Panc1 (cell line): ENCODE measurements at places on chromosomes 11 and 22.

GRCh38 chr22:30224161-30224857 lies 22.2 kb downstream of the LIF start:
- DNase-seq, result no peak

GRCh38 chr11:42337786-42338455 lies 878.5 kb upstream of the LRRC4C start:
- no peak for DNase-seq

DNA sequence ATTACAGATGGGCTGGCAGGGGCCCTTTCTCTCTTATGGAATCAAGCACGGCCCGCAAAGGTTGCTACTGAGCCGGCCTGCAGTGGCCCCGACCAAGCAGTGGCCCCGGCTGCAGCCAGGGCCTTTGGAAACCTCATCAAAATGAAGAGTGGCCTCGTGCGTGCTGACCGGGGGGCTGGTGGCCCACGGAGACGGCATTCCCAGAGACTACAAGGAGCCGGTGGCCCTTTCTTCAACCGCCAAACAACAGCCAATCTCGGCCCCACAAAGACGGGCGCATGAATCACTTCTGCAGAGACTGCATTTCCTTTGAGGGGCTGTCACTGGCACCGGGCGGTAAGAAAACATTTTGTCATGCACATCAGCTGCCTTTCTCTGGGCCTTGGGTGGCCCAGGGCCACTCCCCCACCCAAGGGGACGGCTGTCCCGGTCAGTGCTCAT lies 43.1 kb upstream of the FGF3 start:
- DNase-seq, result no peak

DNA sequence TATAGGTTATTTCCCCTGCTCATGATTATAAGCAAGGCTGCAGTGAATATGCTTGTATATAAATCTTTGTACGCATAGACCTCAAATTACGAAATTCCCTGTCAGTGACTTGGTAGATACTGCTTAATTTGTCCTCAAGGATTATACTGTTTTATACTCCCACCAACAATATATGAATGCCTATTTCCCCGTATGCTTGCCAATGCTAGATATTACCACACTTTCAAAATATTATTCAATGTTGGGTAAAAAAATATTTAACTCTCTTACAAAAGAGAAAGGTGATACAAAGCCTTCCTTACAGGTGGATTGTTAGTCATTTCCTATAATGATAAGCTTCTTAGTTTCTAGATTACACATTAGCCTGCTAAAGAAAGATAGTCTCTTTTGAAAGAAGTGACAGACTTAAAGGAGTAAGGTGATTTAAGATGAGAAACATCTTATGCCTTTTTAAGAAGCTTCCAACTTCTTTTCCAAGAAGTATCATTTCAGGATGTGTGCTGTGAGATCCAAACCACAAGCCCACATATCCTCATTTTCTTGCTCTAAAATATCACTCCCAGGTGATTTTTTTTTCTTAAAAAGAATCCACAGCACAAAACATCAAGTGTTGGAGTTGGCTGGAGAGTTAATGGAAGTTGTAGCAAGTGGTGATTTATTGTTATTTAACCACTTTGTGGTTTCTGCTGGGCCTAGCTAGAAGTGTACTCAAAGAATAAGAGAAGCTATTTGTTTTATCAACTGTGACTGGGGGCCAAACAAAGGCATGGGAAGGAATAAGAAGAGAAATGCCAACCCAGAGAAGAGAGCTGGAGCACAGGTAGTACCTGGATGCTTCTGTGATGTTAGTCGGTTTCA lies 59.2 kb downstream of the BARX2 start:
- no peak for DNase-seq

GRCh38 chr11:77580712-77581337 lies 8.9 kb upstream of the AQP11 start:
- no peak for DNase-seq

DNA sequence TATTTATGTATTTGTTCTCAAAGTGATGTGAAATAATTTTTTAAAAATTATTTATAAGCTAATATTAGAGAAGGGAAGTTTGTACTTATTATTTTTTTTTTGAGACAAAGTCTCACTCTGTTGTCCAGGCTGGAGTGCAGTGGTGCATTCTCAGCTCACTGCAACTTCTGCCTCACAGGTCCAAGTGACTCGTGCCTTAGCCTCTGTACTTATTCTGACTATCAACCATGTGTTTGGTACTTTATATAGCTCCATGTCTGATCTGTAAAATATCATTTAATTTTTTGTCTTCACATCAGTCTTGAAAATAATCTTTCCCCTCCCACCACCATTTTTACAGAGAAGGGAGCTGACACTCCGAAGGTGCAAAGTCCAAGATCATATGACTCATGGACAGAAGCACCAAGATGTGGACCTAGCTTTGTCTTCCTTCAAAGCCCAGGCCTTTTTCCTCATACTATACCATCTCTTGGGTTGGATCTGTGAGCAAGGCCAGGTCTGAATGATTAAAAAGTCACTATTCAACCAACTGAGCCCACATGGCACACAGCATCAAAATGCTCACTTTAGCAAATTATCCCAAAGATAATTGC lies 32.4 kb upstream of the EED start:
- DNase-seq, result no peak

DNA sequence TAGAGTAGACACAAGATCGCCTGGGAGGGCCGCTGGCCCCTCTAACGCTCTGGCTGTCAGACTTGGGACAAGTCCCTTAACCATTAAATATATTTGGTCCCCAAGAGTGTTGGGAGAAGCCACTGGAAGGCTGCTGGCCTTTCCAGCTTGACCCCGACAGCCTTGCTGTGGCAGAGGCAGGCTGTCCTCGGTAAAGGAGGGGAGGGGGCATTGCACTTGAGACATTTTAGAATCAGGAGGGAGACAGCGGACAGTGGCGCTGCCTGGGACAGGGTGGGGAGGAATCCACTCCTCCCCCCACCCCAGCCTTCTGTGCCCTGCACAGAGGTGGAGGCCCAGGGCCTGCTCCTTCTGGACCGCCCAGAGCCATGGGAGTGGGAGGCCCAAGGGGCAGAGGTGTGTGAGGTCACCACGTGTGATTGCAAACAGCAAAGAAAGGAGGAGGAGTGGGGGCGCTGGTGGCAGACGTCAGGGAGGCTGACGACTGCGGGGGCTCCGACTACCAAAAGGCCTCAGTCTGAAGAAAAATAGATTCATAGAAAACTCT lies 28.9 kb downstream of the APOL1 start:
- DNase-seq, result no peak

- DNase-seq, result no peak
These were observed 12.0 kb downstream of the SIPA1 start for GRCh38 chr11:65649656-65650546.

DNA sequence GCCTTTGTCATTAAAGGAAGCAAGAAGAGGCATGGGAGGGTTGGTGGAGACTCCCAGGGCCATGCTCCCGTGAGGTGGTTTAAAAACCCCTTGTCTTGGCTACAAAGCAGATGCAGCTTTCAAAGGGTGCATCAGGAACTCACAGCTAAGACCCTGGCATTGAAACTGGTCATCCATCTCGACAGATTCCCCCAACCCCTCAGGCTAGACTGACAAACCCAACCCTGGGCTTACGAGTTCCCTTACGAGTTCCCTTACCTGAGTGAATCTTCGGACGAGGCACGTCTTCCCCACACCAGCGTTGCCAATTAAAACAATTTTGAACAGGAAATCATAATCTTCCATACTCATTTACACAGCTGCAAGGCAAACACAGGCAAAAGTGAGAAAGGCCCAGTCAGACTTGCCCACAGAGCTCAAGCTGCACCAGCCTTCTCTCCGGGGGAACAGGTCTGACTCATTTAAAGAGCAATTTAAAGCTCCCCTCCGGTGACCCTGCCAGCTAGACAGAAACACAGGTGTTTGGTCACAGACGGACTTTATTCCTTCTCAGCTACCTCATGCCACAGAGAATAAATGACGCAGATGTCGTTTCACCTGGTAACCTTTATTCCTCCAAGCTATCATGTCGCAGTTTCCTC lies 74.6 kb downstream of the RAB30 start:
- DNase-seq, result no peak
